ENCODE measurements at places on chromosomes 13 and 19. TPM values are rescaled to one million over a fixed set of nuclear protein-coding genes. Genes with fewer than 3 reads are reported as not detected.

- H3K4me3 ChIP-seq = no peak overlapping the region
- H3K27me3 ChIP-seq = no peaks in the 10 kb centered on the region
- H3K27ac ChIP-seq = no peak overlapping the region
- no peaks in the 10 kb centered on the region for H3K4me1 ChIP-seq
Measured at GRCh38 chr13:59970847-59971246, 192.9 kb downstream of the DIAPH3 start.

The ZNF730 gene
- polyA plus RNA-seq = not detected

The MLLT1 gene
- 42.2 TPM for polyA plus RNA-seq

GRCh38 chr13:29570051-29570654 is 25.3 kb downstream of the SLC7A1 start:
- no peak overlapping the region for H3K4me3 ChIP-seq
- no peaks in the 10 kb centered on the region for H3K4me1 ChIP-seq
- no peak for DNase-seq
- no peak overlapping the region for H3K27ac ChIP-seq

- H3K4me3 ChIP-seq = no peak overlapping the region
- H3K4me1 ChIP-seq = no peaks in the 10 kb centered on the region
- H3K27me3 ChIP-seq = no peaks in the 10 kb centered on the region
- DNase-seq = no peak
- peaks cover 3% of the 10 kb centered on the region for H3K36me3 ChIP-seq
Measured at GRCh38 chr19:8488365-8488764, 14.1 kb downstream of the PRAM1 start.

Measured in small intestine (tissue), 16 donors.